ENCODE measurements at places on chromosomes 2 and 18.

DNA sequence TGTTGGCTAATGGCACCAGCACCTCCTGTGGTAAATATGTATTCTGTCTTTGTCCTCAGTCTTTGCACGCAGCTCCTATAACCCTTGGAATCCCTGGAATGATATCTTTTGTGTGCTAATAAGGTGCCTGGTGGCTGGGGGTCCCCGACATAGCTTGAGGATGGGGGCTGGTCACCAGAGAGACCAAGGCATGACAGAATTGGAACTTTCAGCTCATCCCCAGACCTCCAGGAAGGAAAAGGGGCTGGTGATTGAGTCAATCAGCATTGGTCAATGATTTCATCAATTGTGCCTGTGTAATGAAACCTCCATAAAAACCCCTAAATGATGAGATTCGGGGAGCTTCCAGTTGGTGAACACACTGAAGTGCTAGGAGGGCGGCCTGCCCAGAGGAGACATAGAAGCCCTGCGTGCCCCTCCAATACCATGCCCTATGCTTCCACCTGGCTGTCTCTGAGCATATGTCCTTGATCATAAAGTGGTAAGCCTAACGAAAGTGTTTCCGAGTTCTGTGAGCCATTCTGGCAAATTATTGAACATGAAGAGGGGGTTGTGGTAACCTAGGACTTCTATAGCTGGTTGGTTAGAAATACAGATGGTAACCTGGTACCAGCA, 26.6 kb upstream of the KCMF1 start:
- DNase-seq = no peak

- DNase-seq = peak; percentile 11
Observed at GRCh38 chr2:24076849-24077534, 866 bp upstream of the SF3B6 start.

DNA sequence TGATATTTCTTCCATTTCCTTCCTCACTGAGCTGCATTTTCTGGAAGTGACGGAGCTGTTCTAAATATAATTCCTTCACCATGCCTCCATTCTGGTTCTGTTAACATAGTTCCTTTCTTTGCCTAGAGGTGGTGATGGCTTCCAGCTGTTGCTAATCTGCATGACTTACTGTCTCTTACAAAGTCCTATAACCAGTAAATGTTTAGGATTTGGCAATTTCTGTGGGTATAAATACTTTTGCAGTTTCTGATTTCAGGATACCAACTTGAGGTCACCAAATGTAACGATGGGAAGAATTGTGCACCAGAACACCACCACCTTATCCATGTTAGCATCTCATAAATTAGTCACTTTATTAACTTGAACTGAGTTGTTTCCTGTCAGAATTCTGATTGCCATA, 101.7 kb upstream of the FN1 start:
- peak; percentile 94 for DNase-seq

GRCh38 chr18:45993438-45993837, 26.3 kb upstream of the EPG5 start:
- DNase-seq = peak; percentile 94

GRCh38 chr2:45776160-45776955, 124.9 kb downstream of the PRKCE start:
- DNase-seq = peak; percentile 79

GRCh38 chr2:63819765-63820717, 21.7 kb upstream of the UGP2 start:
- peak; percentile 38 for DNase-seq

DNA sequence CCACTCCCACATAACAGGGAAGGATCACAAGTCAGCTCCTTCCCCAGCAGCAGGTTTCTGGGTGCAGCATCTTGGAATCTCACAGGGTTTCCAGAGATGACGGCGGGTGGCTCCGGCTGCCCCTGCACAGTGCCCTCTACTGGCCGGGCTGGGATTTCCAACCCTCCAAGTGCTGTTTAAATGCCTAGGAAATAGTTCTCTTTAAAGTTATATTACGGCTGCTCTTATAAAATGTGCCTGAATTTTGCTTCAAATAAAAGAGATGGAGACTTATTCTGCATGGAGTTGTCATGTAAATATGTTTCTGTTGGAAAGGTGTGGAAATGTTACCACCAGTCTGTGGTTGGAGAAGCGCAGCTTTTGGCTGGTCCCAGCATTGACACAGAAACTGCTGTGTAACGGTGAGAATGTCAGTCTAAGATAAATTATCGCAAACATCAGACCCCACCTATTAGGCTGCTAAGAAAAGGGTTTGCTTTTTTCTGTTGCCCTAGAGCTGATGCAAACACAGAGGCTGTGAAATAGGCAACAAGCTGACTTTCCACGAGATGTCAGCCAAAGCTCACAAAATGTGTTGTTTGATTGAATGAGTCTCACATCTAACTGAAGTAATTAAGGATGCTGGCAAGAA, 3.3 kb upstream of the HJURP start:
- no peak for DNase-seq

DNA sequence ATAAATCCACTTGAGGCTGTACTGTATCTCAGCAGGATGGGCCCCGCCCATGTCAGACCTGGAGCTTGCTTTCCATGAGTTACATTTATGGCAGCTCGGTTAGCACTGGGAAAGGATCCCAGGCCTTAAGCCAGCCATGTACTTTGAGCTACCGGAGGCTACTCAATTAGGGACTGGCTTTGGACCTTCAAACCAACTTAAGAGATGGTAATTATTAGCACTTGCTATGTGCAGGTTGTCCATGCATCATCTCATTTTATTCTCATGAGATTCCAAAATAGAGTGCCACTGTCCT, 64.4 kb downstream of the ACTR2 start:
- DNase-seq = no peak

- peak; percentile 53 for DNase-seq
Observed at GRCh38 chr2:112880091-112880531, 30.9 kb upstream of the IL37 start.

DNA sequence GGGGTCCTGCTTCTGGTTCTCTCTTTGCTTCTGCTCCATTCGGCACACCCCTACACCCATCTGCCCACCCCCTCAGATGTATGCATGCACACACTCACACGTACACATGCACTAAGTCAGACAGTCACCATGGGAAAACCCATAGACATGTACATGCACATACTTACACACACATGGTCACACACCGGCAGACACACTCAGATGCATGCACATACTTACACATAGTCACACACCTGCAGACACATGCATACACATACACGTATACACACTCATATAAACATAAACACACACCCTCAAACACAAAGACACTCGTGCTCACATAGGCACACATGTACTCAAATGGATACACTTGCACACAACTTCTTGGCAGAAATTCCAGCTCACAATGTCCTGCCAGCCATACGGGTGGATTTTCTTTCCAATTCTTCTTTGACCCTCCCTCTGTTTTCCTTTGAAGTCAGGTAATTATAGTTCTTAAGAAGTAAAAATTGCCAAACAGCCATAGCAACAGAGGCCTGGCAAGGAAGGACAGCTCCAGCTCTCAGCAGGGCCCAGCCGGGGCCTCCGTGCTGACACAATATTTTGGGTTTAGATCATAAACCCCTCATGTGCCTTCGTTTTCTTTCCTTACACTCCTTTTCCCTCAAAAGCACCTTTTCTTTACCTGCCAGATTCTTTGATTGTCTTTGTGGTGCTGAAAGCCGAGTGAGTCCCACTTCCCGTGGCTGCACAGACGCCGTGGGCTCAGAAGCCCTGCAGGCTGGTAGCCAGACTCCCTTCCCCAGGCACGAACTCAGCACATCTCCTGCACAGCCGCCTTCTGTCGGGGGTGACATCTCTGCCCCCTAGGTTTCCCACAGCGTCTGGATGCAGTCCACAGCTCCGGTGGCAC, 195.7 kb downstream of the ARL4C start:
- no peak for DNase-seq
